ENCODE measurements at places on chromosomes 11 and 22.
A peak's percentile ranks its signal among the peaks of the same experiment; 100 is the strongest.

DNA sequence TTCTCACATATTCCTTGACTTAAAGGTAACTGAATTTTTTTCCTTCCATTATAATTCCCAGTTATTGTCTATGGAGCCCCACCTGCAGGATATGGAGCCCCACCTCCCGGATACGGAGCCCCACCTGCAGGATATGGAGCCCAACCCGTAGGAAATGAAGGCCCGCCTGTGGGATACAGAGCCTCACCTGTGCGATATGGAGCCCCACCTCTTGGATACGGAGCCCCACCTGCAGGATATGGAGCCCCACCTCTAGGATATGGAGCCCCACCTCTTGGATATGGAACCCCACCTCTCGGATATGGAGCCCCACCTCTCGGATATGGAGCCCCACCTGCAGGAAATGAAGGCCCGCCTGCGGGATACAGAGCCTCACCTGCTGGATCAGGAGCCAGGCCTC lies 28.1 kb downstream of the WBP2NL start:
- DNase-seq, result no peak

GRCh38 chr22:22822106-22822505 lies 65.5 kb upstream of the IGLL5 start:
- no peak for DNase-seq

GRCh38 chr11:33658195-33658900 lies 42.3 kb downstream of the C11orf91 start:
- DNase-seq, result no peak

DNA sequence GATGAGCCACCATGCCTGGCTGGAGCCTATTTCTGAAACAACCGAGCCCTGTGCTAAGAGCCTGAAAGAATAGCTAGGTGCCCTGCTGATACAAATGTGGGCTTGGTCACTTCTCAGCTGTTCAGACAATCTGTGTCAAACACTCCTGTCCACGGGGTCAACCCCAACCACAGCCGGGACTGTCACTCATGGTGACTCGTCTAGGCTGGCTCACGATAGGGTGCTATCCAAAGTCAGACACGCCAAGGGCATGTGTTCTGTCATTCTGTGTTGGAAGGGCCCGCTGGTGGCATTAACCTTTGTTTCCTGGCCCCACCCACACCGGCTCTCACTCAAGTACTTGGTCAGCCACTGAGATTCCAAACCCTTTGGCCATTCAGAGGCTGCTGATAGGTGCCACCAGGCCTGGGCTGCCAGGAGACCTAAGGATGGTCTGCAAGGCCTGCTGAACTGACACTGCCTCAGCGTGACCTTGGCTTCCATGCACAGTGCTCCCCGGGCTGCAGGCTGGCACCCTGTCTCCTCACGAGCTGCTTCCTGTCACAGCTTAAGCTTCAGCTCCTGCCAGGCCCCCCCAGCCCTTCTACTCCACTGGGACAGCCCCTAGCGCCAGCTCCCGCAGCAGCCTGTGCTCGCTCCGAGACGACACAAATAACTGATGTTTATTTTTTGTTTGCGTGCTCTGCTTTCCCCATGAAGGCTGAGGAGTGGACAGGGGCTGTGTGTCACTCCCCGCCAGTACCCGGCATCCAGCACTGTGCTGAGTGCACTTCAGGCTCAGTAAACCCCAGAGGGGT lies 14.2 kb upstream of the CDC42BPG start:
- no peak for DNase-seq

- DNase-seq, result no peak
Measured at GRCh38 chr11:30433831-30434230, 110.9 kb downstream of the ARL14EP start.

GRCh38 chr11:62054484-62055121 lies 69.2 kb upstream of the INCENP start:
- DNase-seq, result no peak

DNA sequence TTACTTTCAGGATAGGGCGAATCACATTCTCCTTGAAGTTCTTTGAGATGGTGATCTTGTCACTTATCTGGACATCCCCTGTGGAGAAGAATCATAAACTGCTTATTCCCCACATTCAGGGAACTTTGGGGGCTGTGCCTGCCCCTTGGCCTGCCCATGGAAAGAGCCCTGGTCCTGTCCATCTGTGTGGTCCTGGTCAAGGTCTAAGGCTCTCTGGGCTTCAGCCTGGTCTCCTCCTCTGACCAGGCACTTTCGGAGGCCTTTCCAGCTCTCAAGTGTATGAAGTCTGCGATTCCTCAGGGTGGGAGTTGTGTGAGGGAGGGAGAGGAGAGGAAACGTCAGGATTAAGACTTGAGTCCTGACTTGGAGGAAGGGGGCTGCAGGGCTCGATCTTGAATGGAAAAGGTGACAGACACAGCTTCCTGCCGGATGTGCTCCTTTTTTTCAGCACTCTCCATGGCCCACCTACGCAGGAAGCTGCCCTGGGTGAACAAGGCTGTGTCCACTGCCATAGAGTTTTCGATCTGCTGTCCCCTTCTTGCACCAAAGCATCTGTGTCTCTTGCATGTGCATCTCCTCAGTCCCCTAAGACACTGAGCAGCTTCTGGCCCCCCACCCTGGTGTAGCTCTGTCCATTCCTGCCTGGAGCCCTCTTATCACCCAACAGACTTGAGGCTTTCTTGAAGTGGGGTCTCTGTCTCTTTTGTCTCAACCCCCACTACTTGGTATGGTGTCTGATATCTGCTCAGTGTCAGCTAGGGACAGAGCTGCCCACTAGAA lies 50.8 kb upstream of the PHOX2A start:
- DNase-seq, result no peak

DNA sequence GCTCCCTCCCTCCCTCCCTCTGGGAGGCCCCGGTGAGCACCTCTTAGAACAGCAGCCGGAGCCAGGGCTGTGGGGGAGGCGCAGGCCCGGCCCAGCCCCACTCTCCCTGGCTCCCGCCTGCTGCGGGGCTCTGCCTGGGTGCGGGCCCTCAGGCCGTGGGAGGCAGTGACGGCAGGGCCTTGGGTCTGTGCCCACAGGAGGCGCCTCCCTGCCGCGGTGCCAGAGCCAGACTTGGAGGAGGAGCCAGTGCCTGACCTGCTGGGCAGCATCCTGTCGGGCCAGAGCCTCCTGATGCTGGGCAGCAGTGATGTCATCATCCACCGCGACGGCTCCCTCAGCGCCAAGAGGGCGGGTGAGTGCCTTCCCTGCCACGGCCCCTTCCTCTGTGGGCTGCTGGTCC lies 9.5 kb downstream of the IRF7 start:
- DNase-seq, result no peak

DNA sequence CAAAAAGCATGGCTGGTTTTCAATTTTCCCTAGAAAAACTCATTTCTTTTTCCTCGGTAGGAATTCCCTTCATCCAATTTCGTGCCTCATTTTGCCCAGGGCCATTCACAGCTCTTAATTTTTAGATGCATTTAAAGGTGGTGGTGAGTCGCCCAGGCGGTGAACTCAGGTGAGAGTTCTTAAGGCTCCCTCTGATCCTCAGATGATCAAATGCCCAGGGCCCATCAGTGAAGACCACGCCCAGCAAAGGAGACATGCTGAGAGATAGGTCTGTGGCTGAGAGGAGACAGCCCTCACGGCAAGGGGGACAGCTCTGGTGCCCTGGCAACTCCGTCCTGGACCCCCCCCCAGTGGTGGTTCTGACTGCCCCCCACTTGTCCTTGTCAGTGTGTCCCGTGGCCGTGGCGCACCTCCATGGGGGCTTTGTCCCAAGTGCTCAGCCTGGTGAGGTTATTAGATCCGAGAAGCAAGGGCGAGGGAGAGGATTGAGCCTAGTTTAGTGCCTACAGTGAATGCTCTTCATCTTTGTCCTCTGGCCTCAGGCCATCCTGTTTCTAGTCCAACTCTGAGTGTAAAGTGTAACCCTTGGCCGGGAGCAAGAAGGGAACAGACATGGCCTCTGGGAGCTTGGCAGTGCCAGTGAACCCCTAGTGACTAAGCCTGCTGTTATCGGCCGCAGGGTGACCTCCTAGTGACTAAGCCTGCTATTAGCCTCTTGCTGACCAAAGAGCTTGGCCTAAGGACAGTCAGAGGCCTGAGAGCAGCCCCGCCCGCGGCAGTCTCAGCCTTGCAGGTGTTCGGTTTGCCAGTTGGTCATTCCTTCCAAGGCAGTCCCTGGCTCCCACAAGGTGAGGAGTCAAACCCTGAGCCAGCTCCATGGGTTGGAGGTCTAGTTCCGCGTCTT lies 83.5 kb downstream of the CTTN start:
- DNase-seq, result no peak

- no peak for DNase-seq
Measured at GRCh38 chr11:96878299-96879051, 488.7 kb downstream of the JRKL start.

GRCh38 chr22:42261296-42261695 lies 9.2 kb downstream of the TCF20 start:
- DNase-seq, result no peak

GRCh38 chr11:28153586-28153985 lies 45.4 kb downstream of the METTL15 start:
- no peak for DNase-seq

- DNase-seq, result no peak
Measured at GRCh38 chr11:122440811-122441665, 214.5 kb upstream of the UBASH3B start.

DNA sequence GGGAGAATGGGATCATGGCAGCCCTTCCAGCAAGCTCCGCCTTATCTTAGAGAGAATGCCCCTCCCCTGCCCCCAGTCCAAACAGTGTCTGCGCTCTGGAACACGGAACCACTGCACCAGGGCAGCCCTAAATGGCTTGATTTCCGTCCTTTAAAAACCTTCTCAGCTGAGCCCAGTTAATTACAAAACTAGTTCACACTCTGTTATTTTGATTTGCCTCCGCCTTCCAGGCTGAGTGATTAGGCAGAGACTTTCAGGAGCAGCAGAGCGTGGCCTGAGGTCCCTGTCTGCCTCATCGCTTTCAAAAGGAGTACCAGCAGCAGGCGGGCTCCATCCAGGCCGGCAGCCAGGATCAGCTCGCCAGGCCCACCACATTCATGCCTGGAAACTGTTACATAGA lies 313.0 kb downstream of the BRD1 start:
- no peak for DNase-seq

DNA sequence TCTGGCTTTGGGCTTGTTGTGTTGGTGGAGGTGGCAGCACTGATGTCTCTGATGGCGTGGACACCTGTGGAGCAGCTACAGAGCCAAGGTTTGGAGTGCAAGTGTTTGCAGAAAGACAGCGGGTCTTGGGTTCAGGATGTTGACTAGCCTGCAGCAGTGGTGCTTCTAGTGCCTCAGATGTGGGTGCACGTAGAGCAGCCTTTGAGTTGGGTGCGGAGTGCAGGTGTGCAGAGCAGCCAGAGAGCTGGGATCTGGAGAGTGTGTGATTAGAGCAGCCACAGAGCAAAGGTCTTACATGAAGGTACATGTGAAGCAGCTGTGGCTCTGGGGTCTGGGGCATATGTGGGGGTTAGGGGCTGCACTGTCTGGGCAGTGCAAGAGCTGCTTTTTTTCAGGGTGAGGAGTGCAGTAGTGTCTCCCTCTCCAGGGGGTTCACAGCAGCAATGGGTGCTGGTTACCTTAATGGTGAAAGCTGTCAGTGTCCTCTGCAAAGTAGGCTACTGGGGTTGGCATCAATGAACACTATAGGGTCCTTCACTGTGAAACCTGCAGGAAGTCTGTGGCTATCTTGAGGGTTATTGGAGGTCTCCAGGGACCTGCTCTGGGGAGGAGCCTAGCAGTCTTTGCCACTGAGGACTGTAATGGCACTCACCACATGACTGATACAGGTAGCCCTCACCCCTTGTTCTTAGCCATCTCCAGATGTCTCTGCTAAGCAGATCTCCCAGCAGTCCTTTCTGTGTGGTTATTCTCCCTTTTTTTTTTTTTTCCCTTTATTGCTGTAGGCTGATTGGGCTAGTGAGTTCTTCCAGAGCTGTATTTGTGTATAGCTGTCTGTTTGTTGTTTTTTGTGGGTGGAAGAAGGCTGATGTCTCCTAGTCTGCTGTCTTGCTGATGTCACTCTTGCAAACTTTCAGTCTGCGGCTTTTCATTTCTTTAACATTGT lies 14.3 kb downstream of the BIRC2 start:
- no peak for DNase-seq

GRCh38 chr11:73415854-73416615 lies 39.8 kb downstream of the RELT start:
- no peak for DNase-seq

DNA sequence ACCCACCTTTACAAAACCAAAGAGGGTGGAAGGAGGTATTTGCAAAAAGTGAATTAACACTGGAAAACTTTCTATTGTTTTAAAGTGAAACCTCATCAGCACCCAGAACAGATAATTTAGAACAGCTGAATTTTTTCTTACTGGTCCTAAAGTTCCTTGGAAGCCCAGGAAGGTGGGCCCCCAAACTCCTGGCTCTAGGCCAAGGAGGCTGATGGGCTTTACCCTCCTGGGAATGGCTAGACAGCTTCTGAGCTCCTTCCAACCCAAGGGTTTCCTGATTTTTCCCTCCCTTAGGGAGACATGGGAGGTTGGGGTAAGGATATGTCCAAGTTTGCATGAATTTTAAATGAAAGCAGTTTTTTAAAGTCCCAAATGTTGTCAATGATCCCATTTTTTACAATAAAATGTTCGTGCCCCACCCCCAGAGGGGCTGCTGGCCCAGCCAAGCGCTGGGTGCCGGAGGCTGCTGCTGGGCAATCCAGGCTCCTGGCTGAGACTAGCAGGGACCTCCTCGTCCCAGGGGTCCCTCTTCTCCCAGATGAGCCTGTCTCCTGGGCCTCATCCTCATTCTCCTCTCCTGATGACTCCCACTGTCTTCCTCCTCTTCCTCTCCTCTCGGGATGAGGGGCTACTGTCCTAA lies 28.4 kb downstream of the RELT start:
- DNase-seq, result no peak

GRCh38 chr11:86069408-86070101 lies 671 bp upstream of the PICALM start:
- peak; percentile 16 for DNase-seq

- DNase-seq, result no peak
Measured at GRCh38 chr22:27247701-27248434, 553.7 kb downstream of the MN1 start.

DNA sequence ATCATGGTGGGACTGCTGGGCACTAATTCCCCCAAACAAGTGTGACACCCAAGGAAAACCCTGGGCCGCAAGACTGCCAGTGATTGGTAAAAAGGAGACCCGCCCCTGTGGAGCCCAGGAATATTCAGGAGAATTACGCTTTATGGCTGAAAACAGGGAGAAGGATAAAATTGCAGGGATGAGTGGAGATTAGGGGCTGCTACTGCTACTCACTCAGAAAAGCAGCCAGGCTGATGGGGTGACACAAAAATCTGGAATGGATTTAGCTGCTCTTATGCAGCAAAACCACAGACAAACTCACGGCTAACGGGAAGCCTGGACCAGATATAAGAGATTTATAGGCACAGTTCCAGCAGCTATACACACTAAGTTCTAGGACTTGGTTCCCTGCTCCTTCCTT lies 4.4 kb upstream of the FBXO3 start:
- DNase-seq, result no peak

All from SIG-M5 (cell line).